Stimulated activated CD8-positive, alpha-beta memory T cell treated with anti-CD3 and anti-CD28 coated beads, Interleukin-4, amount 100 ng/mL, for 1 hour (primary cell): ENCODE measurements at places on chromosomes 11 and 22.

DNA sequence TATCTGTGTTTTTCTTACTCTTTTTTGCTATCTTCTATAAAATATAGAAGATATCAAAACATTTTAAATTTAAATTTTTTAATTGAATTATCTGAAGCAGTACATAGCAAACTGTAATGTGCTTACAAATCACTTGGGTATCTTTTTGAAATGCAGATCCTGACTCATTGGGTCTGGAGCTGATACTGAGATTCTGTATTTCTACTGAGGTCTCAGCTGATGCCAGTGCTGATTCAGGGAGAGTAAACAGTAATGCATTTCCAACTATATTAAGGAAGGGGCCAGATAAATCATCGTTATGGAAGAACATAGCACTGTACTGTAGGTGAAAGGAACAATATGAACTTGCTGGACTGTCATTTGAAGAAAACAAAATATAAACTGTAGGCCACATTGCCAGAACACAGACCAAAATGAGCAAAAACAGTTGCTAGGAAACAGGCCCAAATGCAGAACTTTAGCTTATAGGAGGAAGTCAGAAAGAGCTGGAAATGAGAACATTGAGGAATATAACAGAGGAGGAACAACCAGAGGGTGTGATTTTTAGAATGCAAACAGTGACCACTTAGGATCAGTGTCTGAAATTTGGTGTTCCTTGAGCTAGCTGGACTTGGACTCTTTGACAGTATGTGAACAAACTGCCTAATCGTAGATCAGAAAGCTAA, 3.3 kb downstream of the ARL14EP start:
- DNase-seq = no peak

- no peak for DNase-seq
Observed at GRCh38 chr11:94018721-94019120, 2.4 kb upstream of the HEPHL1 start.

GRCh38 chr11:28735511-28735910, 627.3 kb downstream of the METTL15 start:
- no peak for DNase-seq

- no peak for DNase-seq
Observed at GRCh38 chr11:132911186-132911585, 621.1 kb downstream of the OPCML start.

- DNase-seq = no peak
Observed at GRCh38 chr11:69158301-69159149, 2.8 kb downstream of the SMIM38 start.

GRCh38 chr11:43577566-43578264, 102.8 kb upstream of the HSD17B12 start:
- DNase-seq = no peak

GRCh38 chr11:33525789-33526188, 174.8 kb downstream of the C11orf91 start:
- DNase-seq = no peak

DNA sequence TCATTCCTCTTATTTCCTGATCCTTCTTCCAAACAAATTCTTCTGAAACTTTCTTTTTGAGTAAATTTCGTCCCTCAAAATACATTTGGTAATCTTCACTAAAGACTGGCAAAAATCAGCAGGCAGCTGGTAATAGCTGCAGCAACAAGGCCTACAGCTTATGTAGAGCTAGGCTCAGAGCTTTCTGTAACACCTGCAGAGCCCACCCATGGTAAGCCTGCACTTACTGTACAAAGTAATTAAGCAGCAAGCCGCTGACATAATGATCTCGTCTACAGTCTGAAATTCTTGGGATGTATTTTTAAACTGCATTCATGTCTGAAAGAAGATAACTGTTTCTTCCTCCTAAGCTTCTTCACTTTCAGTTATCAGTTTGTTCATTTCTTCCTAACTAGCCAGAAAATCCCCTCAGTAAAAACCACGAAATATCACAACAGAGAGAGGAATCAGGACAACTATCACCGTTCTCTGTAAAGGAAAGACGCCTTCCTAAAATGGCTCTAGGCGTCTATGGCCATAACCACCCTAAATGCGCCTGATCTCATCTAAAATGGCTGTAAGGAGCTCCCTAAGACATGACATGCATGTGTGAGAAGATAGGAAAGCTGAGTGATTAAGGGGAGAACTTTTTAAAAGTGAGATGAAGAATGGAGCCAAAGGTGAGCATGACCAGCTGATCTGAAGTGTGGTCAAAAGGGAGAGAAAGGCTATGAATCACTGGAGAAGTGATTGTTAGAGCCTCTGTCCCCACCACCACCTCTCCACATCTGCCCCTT, 56.2 kb downstream of the DENND5A start:
- DNase-seq = no peak

- DNase-seq = no peak
Observed at GRCh38 chr11:61814958-61815789, 1.6 kb downstream of the FADS1 start.

DNA sequence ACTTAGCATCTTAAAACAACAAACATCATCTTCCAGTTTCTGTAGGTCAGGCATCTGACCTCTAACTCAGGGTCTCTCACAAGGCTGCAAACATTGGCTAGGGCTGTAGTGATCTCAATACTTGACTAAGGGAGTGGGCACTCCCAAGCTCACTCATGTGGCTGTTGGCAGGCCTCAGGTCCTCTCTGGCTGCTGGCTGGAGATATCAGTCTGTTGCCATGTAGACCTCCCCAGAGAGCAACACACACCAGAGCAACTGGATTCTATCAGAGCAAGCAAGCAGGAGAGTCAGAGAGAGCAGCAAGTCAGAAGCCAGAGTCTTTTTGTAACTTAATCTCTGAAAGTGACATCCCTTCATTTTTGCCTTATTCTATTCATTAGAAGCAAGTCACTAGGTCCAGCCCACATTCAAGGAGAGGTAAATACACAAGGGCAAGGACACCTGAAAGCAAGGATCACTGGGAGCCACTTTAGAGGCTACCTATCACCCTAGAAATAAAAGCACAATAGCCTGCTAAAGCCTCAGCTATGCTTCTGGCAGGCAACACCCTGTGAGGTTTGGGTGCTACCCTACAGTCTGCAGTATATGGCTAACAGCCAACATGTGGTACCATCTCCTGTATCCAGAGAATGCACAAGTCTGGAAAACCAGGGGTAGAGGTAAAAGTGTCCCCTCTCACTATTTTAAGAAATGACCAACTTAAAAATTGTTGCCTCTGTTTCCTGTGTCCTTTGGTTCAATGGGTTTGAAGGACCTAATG, 33.5 kb upstream of the CD44 start:
- no peak for DNase-seq

DNA sequence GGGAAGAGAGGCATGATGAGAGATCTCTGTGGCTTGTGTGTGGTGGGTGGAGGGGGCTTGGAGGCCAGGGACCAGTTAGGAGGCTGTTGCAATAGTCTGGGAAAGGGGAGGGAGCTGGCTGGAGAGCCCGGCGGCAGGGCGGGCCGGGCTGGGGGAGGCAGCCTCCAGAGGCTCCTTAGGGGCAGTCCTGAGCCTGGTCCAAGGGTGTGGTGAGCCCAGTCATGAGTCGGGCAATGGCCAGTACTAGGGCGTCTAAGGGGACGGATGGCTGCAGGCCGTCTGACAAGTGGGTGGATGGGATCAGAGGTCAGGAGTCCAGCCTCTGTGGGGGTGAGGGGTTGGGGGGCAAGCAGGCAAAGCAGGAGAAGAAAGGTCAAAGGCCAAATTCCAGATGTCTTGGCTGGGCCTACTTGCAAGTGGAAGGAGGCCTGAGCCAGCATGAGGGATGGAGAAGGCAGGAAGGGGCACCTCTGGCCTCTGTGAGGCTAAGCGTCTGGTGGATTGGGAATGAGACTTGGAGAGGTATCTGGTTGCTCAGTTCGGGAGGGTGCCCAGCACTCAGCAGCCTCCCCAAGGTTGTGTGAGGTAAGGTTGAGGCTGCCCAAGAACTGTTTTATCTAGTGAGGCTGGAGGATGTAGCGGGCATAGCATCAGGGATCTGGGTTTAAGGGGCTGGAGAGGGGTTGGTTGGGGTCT, 6.0 kb upstream of the CD248 start:
- DNase-seq = no peak

- DNase-seq = no peak
Observed at GRCh38 chr22:29478326-29479276, 1.4 kb upstream of the NEFH start.

DNA sequence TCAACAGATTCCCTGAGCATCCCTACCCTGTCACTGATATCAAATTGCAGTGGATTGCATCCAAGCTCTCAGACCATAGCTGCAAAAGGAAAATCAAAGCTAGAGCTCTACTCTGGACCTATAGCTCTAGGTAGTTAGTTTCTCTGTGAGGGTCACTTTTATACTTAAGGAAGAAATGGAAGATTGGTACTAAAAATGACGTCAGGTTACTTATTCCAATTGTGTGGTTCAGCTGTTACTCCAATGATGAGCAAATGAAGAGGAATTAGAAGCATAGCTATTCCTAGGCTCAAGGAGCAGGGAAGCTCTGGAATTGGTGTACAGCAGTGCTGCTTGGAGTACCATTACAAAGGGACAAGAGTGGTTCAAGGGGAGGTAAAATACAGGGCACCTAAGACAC, 36.4 kb upstream of the GLYATL1 start:
- no peak for DNase-seq

DNA sequence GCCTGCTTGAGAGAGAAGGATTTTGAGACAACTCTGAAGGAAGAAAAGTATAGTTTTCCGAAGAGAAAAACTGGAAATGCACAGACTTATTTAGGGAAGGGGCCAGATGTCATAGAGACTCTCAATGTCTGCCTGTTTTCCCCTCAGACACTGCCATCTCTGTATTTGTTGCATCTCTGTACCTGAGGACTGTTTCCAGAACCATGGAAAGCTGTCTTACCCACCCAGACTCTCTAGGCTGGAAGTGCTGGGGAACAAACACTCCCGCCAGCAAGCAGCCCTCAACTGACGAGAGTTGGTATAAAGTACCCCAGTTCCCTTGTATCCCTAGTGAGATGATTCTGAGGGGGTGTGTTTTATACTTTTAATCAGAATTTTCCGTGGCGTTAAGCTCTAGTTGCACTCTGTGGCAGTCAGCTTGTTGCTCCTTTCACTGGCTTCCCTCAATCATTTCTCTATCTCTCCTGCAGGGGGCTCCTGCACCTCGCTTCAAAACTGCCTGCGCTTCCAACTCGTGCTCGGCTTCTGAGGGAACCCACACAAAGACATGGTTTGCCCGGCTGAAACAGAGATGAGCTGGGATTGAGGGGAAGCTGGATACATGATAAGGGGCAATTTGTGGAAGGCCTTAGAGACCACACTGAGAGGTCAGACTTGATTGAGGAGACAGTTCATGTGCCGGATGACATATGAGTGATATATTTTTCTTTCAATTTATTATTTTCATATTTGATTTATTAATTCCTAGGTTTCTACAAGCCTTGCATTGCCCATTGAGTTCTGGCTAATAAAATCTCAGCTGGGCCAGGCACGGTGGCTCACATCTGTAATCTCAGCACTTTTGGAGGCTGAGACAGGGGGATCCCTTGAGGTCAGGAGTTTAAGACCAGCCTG, 36.9 kb upstream of the CLPB start:
- DNase-seq = peak; percentile 25

- no peak for DNase-seq
Observed at GRCh38 chr11:93213622-93214021, 15.8 kb upstream of the SLC36A4 start.

GRCh38 chr11:61372659-61373420, 10.7 kb downstream of the TMEM138 start:
- DNase-seq = no peak

- DNase-seq = no peak
Observed at GRCh38 chr11:118924591-118925585, 838 bp downstream of the BCL9L start.

GRCh38 chr11:129331871-129332274, 43.8 kb upstream of the BARX2 start:
- DNase-seq = peak; percentile 31

GRCh38 chr22:37983860-37984791, at the start of gene SOX10:
TSS of gene SOX10 (minus strand) at chr22:37984555. CDS start at chr22:37983784, 771 bp downstream.
- DNase-seq = no peak

DNA sequence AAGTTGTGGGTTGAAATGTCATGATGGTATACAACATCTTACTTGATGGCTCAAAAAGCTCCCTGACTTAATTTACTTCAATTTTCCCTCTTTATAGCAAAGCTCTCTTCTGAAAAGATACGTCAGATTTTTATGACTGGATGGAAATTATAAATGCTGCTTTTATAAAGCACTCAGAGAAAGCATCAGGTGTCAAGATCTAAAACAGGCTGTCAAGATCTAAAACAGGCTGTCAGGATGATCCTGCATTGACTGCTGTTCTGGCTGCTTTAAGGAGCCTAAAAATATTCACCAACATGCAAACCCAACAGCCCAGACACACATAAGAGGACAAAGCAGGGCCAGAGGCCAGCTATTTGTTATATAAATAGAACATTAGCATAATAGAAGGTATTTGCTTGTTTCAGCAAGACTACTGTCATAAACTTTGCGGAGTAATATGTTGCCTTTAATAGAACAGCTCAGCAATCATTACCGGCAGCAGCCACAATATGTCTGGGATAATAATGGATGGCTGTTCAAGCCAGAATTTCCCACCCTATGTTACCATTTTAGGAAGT, 77.3 kb upstream of the ANO5 start:
- no peak for DNase-seq

DNA sequence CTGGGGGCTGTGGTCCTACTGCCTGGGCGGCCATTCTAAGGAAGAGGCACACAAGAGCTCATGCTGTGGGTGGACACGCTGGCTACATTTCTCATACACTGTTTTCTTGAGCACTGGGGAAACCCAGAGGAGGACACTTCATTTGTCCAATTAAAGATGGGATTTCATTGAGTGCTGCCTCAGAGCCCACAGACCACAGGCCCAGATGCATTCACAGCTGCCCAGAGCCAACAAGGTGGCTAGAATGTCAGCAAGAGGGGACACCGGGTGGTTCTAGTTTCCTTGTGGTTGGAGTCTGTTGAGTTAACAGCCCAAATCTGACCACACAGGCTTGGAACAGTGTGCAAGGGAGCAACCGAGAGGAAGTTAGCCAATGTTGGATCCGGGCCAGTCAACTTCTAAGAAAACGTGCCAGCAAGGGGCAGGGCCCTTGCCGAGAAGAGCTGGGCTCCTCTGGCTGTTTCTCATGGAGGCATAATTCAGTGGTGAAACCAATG, 35.0 kb upstream of the SORL1 start:
- peak; percentile 20 for DNase-seq

GRCh38 chr11:94183886-94184264, 55.2 kb downstream of the PANX1 start:
- no peak for DNase-seq

DNA sequence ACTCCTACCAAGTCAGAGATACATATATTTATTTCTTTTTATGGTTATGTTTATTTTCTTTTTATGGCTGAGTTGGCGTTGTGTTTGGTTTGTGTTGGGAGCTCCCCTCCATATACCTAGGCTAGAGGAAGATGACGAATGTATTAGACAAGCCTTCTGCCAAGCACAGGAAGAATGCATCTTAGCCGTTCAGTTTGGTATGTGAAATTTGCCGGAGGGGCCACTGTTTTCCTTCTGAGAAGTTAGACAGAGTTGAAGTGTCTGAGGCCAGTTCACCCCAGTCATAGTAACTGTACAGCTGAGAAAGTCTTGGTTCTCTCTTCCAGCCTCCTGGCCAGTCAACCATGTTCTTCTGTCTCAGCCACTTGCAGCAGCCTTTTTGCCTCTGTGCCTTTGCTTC, 29.8 kb downstream of the TEAD1 start:
- DNase-seq = no peak

- DNase-seq = no peak
Observed at GRCh38 chr22:27490080-27490479, 311.5 kb downstream of the MN1 start.
